ENCODE measurements at places on chromosomes 6 and 20.

DNA sequence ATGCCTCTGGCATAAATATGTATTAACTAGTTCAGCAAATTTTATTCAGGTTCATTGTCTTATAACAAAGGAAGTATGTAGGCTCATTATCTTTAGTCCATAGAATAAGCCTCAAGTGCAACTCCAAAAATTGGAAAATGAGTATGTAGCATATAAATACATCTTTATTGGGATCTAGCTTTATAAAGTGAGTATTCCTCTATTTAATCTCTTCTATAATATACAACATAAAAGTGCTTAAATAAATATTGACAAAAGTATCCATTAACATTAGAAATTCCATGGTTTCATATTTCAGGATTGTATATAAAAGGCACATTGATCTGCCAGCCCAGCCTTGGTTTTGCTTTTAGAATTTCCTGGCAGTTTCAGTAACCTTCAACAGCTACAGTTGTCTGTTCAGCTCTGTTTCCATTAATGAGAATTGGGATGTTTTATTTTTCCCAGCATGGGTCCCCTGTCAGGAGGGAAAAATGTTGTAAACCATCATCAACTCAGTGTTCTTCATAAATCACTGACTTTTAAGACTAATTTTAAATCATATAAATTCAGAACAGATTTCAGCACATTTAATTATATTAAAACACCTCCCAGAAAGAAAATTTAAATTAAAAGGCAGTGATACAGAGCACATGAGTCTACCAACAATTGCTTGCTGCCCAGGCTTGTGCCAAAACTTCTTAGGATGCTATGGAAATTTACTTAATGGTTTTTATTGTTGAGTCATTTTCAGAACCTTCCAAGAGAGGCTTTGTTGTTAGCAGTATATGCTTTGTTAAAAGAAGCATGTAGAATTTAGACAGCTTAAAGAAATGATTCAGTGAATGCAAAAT, 119.7 kb downstream of the ADGRG6 start:
- DNase-seq = no peak

- no peak for DNase-seq
These were observed 109.6 kb upstream of the RPS6KA2 start for GRCh38 chr6:166736634-166737033.

GRCh38 chr6:80540700-80541099, 434.2 kb downstream of the BCKDHB start:
- no peak for DNase-seq

GRCh38 chr6:86683132-86683908, 254.0 kb upstream of the HTR1E start:
- DNase-seq = no peak

DNA sequence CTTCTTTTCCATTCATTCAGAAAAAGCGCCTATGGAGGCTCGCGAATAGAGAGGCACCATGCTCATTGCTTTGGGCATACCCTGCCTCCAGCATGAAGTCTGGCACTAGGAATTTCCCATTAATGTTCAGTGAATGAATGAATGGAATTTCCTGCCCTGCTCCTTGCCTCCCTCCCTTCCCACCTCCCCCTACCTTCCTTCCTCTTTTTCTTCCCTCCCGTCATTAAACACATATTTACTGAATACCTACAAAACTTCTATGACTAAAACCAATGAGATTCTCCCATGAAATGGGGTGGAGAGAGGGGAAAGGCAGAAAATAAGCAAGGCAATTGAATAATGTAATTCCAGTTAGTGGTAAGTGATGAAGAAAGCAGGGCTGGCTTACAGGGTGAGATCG, 213.8 kb upstream of the AGPAT4 start:
- DNase-seq = no peak

GRCh38 chr6:53803081-53803860, 8.5 kb downstream of the LRRC1 start:
- DNase-seq = no peak

- no peak for DNase-seq
These were observed 153.3 kb downstream of the PKHD1 start for GRCh38 chr6:51934098-51934497.

GRCh38 chr6:155228546-155229166, 35.2 kb upstream of the CLDN20 start:
- no peak for DNase-seq

- no peak for DNase-seq
These were observed 148.0 kb downstream of the LRFN2 start for GRCh38 chr6:40439026-40439800.

DNA sequence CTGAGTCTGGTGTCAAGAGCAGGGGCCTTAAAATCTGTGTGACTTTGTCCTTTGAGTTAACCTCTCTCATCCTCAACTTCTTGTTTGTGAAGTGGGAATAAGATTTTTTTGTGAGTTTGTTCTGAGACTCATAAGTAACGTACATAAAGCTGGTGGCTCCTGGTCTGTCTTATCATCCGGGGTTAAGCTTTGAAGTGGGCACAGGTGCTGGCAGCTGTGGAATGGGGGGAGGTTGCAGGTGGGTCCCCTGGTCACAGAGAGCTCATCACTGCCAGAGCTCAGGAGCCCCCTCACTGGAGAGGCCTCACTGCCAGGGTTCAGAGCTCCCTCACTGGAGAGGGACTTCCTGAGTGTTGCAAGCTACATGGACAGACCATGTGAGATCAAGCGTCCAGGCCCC, 174.1 kb downstream of the NRN1 start:
- DNase-seq = no peak
